ENCODE measurements at places on chromosomes 12 and 14. TPM values are rescaled to one million over a fixed set of nuclear protein-coding genes. Genes with fewer than 3 reads are reported as not detected.

ARMH4 gene
- total RNA-seq, result 4.7 TPM

- no peak overlapping the region for H3K27ac ChIP-seq
- H3K27me3 ChIP-seq, result peaks cover 28% of the 10 kb centered on the region
- no peaks in the 10 kb centered on the region for H3K4me1 ChIP-seq
- H3K4me3 ChIP-seq, result no peak overlapping the region
Observed at GRCh38 chr12:71947645-71948105, 9.0 kb downstream of the TPH2 start.

GRCh38 chr14:64562436-64562835 is 12.7 kb downstream of the PPP1R36 start:
- H3K36me3 ChIP-seq, result no peaks in the 10 kb centered on the region
- H3K27ac ChIP-seq, result no peak overlapping the region
- H3K4me1 ChIP-seq, result peaks cover 11% of the 10 kb centered on the region
- DNase-seq, result no peak
- no peaks in the 10 kb centered on the region for H3K27me3 ChIP-seq

LALBA gene
- not detected for total RNA-seq

- H3K36me3 ChIP-seq, result no peaks in the 10 kb centered on the region
- H3K4me3 ChIP-seq, result no peak overlapping the region
- no peak overlapping the region for H3K27ac ChIP-seq
- H3K27me3 ChIP-seq, result no peaks in the 10 kb centered on the region
- DNase-seq, result no peak
Observed at GRCh38 chr12:127340381-127340780, 926.6 kb upstream of the TMEM132C start.

DNA sequence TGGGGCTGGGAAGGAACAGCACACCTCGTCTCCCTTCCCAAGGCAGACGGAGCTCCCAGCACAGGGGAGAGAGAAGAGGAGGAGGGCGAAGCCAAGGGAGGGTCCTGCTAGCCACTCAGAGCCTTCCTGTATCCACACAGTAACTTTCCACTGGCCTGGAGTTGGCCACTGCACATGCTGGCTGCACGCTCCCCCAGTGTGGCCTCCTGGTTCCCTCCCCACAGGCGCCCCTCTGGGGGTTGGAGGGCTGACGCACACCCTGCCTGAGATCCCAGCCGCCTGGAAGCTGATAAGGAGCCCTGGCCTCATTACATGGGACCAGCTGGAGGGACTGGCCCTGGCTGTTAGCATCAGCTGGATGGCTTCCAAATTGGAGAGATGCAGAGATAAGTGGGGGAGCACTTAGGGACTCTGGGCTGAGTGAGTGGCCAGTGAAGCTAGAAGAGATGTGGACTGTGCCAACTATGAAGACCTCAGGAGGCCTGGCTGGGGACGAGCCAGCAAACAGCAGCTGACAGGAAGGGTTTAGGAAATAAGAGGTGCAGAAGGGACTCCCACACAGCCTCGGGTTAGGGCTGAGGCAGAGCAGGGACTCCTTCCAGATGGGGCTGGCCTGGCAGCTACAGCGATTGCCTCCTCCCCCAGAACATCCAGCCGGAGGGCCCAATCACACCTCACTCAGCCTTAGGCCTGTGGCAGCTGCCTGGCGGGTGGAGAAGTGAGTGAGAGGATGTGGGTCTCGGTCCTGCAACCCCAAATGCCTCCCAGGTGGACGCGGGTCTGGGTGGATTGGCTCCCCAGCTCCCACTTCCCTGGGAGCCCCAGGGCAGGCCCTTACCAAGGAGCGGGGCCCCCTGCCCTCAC is 26.3 kb upstream of the BCDIN3D start:
- peaks cover 35% of the 10 kb centered on the region for H3K4me1 ChIP-seq
- DNase-seq, result peak; percentile 94
- H3K36me3 ChIP-seq, result no peaks in the 10 kb centered on the region
- H3K27me3 ChIP-seq, result no peaks in the 10 kb centered on the region
- no peak overlapping the region for H3K4me3 ChIP-seq

DNA sequence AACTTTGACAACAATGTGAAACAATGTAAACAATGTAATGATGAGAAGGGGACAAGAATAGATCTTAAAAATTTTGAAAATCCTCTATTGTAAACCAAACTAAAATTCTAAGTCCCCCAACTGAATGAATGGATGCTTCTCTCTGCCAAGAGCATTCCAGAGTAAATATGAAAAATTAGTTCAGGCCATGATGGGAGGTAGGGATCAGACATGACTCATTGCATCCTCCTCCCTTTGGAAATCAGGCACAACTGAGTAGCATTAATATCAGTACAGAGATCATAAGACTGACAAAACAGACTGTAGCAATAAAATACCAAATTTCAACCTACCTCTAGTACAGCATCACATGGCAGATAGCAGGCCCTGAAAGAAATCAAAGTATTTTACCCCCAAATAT is 559.9 kb downstream of the C12orf50 start:
- H3K27me3 ChIP-seq, result no peaks in the 10 kb centered on the region
- no peaks in the 10 kb centered on the region for H3K36me3 ChIP-seq
- DNase-seq, result no peak
- no peaks in the 10 kb centered on the region for H3K4me1 ChIP-seq
- no peak overlapping the region for H3K27ac ChIP-seq
- H3K4me3 ChIP-seq, result no peak overlapping the region

DNA sequence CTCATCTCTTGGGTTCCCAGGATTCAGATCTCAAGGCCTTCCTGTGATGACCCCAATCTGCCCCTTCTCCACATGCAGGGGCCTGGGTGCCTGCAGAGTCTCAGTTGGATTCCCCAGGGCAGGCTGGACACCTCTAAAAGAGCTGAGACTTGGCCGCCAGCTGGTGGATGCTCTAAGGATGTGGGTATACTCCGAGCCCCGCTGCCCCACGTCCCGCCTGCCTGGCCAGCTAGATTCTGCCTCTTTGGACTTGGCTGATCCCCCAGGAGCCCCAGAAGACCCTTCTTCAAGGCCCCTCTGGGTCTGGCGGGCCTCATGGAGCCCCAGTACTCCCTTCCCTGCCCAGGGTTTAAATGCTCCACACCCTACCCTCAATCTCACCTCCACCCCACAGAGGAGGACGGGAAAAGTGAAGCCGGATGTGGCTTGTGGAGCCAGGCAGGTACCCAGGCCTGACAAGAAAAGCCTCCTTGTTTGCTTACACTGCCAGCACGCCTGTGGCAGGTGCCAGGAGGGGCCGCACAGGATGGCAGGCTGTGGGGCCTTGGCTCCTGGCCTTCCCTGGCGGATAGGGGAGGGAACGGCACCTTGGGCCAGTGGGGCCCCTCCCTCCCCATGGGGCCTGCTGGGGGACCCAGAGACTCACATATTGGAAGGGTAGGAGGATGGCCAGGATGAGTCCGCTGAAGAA is 15.1 kb downstream of the FAIM2 start:
- peak; percentile 5 for DNase-seq
- no peak overlapping the region for H3K4me3 ChIP-seq
- H3K4me1 ChIP-seq, result no peaks in the 10 kb centered on the region
- H3K36me3 ChIP-seq, result no peaks in the 10 kb centered on the region
- H3K27me3 ChIP-seq, result no peaks in the 10 kb centered on the region
- no peak overlapping the region for H3K27ac ChIP-seq

GRCh38 chr12:76702946-76703345 is 61.0 kb upstream of the ZDHHC17 start:
- no peak overlapping the region for H3K27ac ChIP-seq
- H3K36me3 ChIP-seq, result no peaks in the 10 kb centered on the region
- no peaks in the 10 kb centered on the region for H3K4me1 ChIP-seq
- H3K4me3 ChIP-seq, result no peak overlapping the region
- H3K27me3 ChIP-seq, result no peaks in the 10 kb centered on the region

RAD51B gene
- 11.3 TPM for total RNA-seq

GRCh38 chr14:65564370-65564769 is 151.8 kb downstream of the FUT8 start:
- H3K36me3 ChIP-seq, result no peaks in the 10 kb centered on the region
- no peak for DNase-seq
- H3K4me1 ChIP-seq, result no peaks in the 10 kb centered on the region

DNA sequence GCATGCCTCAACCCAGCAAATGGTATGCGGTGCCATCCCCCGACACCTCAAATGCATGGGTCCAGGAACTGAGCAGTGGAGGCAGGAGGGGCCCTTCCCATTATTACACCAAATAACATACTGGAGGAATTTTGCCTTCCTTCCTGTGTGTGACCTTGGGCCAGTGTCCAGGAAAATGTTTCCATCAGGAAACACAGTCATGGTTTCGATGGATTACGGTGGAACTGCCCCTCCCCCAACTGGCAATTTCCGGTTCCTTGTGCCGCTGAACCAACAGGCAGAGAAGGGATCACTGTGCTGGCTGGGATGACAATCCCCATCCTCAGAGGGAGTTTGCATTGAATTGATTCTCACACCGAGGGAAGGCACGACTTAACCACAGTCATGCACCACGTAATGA is 9.1 kb upstream of the CDC42BPB start:
- H3K27ac ChIP-seq, result no peak overlapping the region
- H3K4me1 ChIP-seq, result peaks cover 8% of the 10 kb centered on the region
- no peaks in the 10 kb centered on the region for H3K27me3 ChIP-seq
- no peak for DNase-seq

DNA sequence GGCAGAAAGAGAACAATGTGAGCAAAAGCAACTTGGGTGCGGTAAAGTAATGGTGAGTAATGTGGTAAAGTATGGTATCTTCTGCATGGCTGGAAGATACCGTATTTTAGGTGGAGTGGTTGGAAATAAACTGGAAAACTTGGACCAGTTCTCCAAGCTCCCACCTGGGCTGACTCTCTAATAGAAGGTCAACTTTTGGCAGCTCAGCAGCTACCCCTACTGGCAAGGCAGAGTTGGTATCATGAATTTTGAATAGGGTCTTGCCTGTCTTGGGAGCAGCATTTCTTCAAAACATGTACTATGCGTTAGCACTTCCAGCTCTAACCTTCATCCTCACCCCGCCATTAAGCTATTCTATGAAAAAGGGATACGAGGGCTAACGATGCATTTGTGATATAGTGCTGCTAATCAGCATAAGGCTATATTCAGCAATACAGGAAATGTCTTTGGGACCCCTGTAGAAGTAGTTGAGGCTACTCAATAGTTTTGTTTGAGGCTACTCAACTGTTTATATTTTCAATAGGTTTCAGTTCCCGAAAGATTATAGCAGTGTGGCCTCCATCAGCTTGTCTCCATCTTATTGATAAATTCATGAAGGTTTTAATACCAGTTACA is 276.3 kb upstream of the FAR2 start:
- no peak overlapping the region for H3K4me3 ChIP-seq
- H3K27ac ChIP-seq, result no peak overlapping the region
- peaks cover 5% of the 10 kb centered on the region for H3K27me3 ChIP-seq
- no peaks in the 10 kb centered on the region for H3K4me1 ChIP-seq

DNA sequence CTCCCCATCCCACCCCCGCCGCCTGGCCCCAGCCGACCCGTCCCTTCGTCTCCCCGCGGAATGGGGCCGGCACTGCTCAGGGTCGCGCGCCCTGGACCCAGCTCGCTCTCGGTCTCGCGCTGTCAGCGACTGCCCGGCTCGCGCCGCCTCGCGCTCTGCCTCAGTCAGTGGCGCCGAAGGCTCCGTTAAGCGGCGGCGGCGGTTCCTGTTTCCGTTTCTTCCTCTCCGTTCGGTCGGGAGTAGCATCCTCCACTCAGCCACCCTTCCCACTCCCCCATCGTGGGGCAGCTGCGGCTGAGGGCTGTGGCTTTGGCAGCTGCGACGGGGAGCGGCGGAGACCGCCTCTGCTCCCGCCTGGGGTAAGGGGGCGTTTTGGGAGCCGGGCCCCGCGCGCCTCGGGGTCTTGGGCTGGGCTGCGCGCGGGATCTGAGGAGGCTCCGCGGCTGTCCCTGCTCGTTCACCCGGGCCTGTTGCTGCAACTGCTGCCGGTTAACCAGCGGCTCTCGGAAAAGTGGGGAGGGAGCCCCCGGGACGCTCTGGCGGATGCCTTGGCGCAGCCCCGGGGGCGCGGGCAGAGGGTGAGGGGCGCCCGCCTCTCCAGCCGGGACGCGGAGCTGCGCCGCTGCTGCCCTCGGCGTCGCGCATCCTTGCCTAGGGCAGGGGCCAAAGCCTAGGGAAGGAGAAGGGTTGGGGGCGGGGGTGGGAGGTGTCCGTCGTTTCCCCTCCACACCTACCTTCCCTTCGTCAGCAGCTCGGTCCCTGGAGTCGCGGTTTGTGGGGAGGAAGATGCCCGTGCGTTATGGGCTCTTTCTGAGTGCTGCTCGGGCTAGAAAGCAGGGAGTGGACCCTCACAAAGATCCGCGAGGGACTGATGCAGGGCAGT is 567 bp downstream of the FUT8 start:
- peak; percentile 12 for DNase-seq
- peak overlapping the region; percentile 92 for H3K27ac ChIP-seq
- H3K4me1 ChIP-seq, result no peaks in the 10 kb centered on the region
- H3K36me3 ChIP-seq, result no peaks in the 10 kb centered on the region
- H3K27me3 ChIP-seq, result no peaks in the 10 kb centered on the region

DNA sequence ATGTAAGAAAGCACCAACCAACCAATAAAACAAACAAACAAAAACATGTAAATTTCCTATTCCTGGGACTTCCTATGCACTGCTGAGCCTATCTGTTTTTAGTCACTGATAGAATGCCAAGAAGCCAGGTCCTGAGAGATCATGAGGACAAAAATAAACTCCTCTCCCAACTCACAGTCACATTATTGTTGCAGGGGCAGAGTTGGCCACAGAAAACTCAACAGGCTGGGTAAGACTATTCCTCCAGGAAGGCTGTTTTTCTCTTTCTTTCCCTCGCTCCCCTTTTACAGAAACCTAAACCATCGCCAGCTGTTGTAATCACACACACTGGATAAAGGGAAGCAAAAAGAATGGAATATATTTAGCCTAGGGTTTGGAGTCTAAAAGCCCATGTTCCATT is 55.8 kb upstream of the METAP2 start:
- H3K36me3 ChIP-seq, result no peaks in the 10 kb centered on the region
- H3K4me1 ChIP-seq, result peaks cover 11% of the 10 kb centered on the region
- peak overlapping the region; percentile 72 for H3K27ac ChIP-seq
- no peak overlapping the region for H3K4me3 ChIP-seq

DNA sequence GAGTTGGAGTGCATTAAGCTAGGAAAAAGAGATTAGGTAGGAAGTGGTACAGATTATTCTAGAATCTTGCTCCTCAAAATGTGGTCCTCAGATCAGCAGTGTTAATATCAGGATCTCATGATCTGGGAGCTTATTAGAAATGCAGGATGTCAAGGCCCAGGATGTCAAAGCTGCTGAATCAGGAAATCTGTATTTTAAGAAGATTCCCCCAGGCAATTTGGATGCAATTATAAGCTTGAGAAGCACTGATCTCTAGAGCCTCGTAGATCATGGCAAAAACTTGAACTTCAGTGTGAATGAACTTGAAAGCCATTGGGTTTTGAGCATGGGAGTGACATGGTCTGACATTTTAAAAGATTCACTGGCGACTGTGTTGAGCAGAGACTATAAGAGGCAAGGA is 6.6 kb downstream of the NCAPD2 start:
- H3K36me3 ChIP-seq, result peaks cover 38% of the 10 kb centered on the region
- no peaks in the 10 kb centered on the region for H3K4me1 ChIP-seq
- no peak for DNase-seq
- H3K4me3 ChIP-seq, result no peak overlapping the region
- no peaks in the 10 kb centered on the region for H3K27me3 ChIP-seq

DNA sequence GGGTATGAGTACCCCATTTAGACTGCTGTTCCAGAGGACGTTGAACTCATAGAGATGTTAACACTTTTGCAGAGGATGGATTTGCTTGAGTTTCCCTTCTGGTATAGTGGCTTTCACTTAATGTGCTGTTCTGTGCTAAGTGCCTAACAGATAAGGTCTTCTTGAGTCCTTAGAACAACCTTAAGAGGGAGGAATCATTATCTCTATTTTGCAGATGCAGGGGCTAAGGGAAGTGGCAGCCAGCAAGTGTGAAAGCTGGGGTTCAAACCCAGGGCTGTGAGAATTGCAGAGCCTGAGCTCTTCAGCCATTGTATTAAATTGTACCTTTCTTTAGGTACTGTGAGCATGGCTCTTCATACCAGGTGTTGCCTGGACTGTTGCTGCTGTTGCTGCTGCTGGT is 122.1 kb upstream of the NRXN3 start:
- H3K36me3 ChIP-seq, result no peaks in the 10 kb centered on the region
- no peak overlapping the region for H3K4me3 ChIP-seq
- peaks cover 1% of the 10 kb centered on the region for H3K4me1 ChIP-seq

All from heart left ventricle (tissue), 16 donors.